Stimulated activated CD8-positive, alpha-beta memory T cell treated with anti-CD3 and anti-CD28 coated beads, Interleukin-4, amount 100 ng/mL, for 4 hours (primary cell): ENCODE measurements at places on chromosomes 3 and 15.
A peak's percentile ranks its signal among the peaks of the same experiment; 100 is the strongest.

DNA sequence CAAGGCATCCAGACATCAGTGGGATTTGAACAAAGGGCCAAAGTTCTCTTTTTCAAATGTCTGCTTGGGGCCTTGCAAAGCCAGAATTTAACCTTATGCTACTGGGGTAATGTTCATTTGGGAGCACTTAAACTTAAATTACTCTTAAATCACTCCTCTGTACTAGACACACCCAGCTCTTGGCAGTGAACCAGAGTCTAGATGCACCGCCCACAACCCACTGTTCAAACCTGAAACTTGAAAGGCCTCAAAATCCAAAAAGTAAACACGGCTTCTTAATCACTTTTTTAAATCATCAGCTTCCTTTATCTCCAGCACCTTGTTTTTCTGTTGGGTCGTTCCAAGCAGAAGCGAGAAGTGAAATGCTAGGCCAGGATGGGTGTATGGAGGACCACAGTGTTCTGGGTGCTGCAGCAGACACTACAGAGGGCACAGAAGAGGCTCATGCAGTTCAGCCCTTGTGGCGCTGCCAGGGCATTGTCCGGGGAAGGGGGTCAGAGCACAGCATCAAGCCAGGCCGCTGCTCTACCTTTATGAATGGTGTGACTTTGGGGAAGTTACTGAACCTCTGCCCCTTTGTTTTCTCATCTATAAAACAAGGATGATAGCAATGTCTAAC is 28.8 kb downstream of the MECOM start:
- no peak for DNase-seq

DNA sequence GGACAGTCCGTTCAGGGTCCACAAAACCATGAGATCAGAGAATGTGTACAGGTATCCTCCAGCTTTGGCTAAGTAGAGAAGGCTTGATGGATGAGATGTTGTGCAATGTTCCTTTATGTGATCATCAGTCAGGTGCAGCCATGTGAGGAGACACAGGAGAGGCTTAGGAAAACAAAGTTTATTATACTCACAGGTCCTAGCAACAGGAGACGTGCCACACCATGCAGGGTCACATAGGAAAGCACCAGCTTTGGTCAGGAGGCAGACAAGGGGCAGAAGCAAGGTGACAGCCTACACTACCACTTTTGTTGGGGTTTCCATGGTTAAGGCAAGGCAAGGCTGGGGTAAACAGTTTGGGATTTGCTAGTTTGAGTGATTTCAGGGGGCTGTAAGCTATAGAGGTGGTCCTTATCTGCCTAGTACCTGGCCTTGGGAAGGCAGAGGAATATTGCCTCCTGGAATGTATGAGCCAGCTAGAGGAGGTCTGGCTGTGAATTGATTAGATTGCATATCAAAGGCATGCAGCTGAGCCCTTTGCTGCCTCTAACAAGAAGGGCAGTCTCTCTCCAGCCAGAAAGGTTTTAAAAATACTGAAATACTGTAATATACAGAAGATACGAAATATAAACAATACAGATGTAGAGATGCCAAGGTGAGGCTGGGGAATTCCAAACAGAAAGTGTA is 248.6 kb downstream of the RYR3 start:
- no peak for DNase-seq

GRCh38 chr3:141940194-141940776 is 63.8 kb downstream of the ATP1B3 start:
- no peak for DNase-seq

DNA sequence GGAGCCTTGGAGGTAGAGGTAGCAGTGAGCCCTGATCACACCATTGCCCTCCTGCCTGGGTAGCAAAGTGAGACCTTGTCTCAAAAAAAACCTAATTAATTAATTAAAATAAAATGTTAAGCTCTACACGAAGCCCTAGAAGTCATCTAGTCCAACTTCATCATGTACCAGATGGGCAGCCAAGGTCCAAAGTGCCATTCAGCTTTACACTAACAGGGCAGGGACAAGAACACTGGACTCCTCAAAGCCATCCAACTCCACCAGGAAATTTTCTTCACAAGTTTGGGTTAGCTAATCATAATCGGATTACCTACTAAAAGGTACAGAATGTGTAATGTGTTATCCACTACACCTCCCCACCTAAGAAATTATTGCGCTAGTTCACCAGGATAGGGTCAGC is 48.8 kb downstream of the WWTR1 start:
- DNase-seq: no peak

- DNase-seq: no peak
Measured at GRCh38 chr3:134620476-134621115, 30.2 kb downstream of the KY start.

- DNase-seq: no peak
Measured at GRCh38 chr15:81945014-81945615, 100.7 kb downstream of the MEX3B start.

DNA sequence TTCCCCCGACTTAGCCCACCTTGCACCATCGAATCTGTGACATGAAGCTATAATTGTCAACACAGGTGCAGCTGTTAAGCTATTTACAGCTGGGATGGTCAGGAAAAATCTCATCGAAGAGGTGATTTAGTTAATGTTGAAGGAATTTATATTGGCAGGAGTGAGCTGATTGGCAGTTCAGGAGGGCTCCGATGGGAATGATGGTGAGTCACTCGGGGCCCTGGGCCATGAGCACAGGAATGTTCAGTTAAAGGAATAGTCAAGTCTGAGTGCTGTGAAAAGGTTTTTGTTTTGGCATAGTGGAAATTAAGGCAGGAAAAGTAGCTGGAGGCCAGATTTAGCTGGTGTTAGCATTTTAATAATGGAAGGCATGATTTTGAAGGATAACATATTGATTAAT is 95.7 kb downstream of the OXSM start:
- DNase-seq: no peak

DNA sequence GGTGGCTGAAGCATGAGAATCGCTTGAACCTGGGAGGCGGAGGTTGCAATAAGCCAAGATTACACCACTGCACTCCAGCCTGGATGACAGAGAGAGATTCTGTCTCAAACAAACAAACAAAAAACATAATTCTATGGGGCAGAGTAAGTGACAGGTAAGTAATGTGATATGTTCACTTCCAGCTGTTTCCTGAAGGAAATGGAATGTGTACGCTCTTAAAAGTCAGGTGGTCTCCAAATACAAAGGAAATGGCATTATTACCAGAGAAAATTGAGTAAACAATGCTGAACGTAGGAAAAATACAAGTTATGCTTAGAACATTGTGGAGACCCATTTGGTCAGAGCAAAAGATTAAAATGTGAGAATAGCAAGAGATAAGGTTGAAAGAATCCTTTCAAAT is 278.5 kb downstream of the SCAPER start:
- no peak for DNase-seq

DNA sequence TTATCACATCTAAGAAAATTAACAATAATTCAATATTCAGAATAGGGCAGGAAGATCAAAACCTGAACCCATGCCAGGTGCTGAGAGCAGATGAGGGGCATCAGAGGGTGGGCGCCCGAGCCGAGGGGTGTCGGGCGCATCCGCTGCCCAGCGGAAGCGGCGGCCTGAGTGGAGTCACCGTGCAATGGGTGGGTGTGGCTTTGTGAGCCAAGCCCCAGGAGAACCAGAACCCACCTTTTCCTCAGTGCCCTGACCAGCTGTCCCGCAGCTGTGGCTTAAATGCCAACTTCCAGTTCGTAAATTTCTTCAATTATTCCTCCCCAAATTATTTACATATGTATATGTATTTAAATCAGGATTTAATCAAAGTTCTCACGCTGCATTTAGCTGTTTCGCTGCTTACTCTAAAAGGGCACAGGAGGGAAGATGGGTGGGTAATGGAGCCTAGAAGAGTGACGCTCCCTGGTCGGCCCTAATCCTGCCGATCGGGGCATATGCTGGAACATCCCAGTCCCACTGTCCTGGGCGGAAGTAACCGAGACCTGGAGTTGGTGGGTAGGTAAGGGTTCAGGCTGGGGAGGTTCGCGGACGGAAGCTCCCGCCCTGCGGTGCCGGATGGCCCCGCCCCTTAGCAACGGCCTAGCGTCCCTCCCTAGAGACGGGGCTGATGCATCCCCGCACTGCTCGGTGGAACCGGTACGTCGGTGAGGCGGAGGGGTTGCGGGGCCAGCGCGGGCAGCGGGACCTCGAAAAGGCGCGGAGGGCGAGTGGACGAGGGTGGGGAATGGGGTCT is 1.3 kb downstream of the DNAH1 start:
- DNase-seq: peak; percentile 38

GRCh38 chr3:182078316-182078715 is 366.6 kb downstream of the SOX2 start:
- DNase-seq: no peak

DNA sequence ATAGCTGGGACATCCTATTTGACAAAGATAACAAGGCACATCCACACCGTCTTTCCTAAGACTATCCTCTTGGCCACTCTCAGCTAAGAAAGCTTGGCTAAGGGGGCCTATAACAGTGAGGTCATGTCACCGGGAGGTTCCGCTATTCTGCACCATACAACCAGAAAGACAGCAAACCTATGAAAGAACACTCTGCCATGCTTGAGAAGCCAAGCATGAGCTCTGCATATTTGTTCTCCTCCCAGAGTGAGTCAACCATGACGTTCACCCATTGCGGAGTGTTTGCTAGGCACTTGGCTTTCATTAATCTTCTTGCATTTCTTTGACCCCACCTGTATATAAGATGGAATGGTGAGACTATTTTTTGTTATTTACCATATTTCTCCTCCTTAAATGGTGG is 141.2 kb downstream of the GMNC start:
- DNase-seq: no peak

DNA sequence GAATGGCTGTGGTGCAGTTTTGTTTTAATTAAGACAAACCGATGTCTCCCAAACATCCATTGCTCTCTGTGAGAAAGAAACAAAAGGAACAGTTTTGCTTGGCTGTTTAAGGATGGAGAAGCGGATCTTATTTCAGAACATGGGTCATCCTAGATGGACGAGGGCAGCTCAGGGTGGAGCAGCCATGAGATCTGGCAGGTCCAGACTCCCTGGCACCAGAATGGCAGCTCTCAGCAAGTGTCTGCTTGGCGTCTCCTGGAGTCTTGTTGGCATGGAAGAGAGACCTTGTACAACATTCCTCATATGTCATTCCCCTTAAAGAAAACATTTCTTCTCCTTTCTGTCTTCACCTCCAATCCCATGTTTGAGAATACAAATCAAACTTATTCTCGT is 93.8 kb downstream of the ADAMTSL3 start:
- DNase-seq: no peak

- DNase-seq: no peak
Measured at GRCh38 chr3:179196098-179196497, 47.9 kb downstream of the PIK3CA start.

DNA sequence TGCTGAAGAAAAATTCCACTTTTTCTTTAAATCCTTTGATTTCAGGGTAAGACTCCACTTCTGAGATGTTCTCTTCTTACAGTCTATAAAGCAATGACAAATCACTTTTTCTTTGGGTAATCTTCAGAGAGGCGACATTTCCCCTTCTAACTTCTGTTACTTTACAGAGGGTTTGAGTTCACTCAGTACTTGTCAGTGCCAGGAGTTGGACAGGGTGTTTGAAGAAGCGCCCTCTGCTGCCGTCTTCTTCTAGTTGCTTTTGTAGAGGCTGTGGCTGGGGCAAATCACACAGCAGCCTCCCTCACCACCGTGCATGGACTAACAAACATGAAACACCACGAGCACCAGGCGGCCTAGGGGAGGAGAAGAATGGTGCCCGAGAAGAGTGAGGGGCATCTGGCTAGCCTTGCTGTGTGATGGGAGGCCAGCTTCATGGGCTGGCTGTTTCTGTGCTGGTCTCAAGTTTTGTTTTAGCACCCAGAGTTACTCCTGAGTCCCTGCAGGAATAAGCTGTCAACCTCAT is at the start of gene CD80:
Gene CD80 (minus strand): TSS at position 174 of the 523 bp plus-strand sequence. CDS start 1,886 bp downstream, outside the sequence.
- peak; percentile 17 for DNase-seq

DNA sequence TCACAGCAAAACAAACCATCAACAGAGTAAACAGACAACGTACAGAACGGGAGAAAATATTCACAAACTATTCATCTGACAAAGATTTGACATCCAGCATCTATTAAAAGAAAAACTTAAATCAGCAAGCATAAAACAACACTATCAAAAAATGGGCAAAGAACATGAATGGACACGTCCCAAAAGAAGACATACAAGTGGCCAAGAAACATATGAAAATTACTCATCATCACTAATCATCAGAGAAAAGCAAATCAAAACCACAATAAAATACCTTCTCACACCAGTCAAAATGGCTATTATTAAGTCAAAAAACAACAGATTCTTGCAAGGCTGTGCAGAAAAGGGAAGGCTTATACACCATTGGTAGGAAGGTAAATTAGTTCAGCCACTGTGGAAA is 13.7 kb upstream of the SERPINI2 start:
- DNase-seq: no peak

- DNase-seq: no peak
Measured at GRCh38 chr15:75436881-75437280, 14.6 kb downstream of the SIN3A start.

DNA sequence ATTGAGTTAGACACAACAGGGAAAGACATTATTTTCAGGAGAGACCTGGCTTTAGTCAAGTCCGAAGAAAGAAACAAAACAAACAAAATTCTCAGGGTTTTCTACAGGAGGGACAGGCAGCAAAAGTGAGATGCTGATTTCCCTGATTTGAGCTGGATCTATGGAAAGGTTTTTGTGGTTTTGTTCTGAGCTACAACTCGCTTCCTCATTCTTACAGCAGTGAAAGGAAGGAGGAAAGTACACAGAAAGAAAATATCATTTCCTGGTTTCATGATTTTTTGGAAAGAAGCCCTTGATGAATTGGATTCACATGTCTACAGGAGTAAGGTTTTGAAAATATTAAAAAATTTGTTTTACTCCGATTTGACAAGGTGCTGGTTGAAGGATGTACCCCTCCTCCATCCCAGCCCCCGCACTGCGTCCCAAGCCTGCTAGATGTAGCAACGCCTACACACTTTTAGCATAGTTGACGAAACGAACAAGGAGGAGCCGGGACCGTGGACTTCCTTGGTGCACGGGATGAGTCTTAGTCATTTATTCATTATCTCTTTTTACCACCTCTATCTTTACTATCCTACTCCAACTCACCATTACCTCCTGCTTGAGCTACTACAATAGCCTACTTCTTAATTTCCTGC is 10.8 kb downstream of the PRICKLE2 start:
- no peak for DNase-seq

GRCh38 chr15:70065006-70065722 is 32.6 kb downstream of the TLE3 start:
- no peak for DNase-seq

DNA sequence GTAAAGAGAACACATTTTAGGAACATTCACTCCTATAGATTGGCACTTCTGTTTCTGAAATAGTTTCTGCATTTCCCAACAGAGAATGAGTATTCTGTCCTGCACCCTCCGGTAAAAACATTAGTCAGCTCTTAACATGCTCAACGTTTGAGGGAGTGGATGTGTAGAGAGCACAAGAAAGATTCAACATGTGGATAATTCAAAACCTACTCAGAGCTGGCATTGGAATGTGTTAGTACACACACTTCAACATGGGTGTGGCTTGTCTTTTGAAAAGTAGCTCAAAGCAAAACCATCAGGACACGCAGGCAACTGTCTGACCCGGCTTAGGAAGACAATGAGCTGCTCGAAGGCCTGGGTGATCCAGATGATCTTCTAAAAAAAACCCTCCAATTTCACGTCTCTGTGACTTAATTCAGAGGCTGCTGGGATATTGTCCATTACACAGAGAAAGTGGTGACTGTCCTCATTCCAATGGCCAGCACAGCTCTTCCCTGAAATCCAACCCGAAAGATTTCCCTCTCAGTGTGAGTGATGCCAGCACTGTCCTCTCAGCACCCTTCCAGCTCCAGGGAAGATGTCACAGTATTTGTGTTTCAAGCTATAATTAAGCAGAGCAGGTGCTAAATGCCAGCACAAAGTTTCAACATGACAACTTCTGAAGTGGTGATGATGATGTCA is 18.1 kb downstream of the FBN1 start:
- no peak for DNase-seq
